ENCODE measurements at places on chromosomes 1 and 21.

GRCh38 chr1:114833421-114833820 is 21.2 kb upstream of the SYCP1 start:
- peak; percentile 35 for DNase-seq

GRCh38 chr1:41409825-41410224 is 48.6 kb downstream of the FOXO6 start:
- DNase-seq, result no peak

DNA sequence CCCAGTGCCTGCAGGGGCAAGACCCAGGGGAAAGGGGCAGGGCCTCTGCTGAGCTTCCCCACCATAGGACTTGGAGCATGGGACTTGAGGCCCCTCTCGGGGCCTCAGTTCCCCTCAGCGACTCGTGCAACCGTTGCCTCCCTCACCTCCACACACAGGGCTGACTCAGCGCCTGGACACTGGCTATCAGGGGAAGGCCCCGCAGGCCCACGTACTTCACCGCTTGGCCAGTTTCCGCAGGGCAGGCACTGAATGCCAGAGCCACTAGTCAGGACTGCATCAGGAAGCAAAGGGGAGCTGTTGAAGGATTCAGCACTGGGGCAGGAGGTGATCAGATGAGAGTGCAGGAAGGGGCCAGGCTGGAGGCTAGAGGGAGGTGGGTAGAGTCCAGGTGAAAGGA is 15.5 kb upstream of the FAM131C start:
- peak; percentile 63 for DNase-seq

DNA sequence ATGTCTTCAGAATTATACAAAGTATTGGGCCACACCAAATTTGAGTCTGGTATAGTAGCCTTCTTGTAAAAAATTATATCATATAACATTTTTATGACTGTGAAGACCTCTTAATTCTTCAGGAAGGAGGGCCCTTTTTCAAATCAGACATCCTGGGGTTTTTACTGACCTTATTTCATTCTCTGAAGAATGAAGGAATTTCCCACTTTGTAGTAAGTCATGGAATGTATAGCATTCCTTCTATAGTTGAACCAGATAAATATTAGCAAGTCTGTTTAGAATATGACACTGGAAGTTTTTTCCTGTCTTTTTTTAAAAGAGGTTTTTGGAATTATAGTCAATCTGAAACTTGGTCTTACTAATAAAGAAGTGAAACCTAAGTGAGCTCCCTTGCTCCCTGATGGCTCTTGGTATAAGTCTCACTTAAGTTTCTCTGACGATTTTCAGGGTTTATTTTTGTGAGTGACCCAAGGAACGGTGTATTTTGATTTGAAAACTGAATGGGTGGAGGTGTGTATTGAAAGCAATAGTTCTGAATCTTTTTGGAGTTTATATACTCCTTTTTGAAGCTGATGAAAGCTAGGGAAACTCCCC is 23.7 kb downstream of the SNX27 start:
- DNase-seq, result no peak

GRCh38 chr21:42784276-42784675 is 95.1 kb downstream of the WDR4 start:
- no peak for DNase-seq

DNA sequence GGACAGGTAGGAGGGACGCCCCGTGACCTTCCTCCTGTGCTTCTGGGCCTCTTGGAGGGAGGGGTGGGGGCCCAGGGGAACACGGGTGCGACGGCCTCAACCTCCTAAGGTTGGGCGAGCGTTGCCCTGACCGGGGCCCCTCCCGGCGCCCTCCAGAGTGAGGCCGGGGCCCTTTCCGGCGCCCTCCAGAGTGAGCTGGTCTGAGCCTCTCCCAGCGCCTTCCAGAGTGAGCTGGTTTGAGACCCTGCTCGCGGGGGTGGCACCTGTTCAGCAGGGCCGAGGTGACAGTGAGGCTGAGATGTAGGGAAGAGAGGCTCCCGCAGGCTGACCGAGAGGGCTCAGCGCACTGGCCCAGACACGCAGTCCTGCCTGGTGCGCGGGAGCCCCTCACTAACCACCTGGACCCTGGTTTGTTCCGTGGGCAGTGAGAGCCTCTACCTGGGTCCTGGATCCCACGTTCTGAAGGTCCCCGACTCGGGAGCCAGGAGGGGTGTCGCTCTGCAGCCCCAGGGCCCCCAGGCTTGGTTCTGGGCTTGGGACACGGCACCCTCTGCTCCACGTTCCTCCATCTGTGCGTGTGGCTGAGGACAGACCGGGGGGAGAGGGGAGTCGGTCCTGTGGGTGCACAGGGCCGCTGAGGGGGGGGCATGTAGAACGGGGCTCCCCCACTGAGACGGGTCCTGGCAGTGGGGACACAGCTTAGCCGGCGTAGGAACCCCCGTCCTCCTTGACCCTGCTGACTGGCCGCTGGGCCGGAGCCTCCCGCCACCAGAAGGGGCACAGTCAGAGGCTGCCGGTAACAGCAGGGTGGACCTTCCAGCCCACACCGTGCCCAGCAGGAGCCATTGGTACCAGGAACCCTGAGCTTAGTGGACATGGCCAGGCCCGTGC is 1.4 kb downstream of the COL6A1 start:
- DNase-seq, result no peak

DNA sequence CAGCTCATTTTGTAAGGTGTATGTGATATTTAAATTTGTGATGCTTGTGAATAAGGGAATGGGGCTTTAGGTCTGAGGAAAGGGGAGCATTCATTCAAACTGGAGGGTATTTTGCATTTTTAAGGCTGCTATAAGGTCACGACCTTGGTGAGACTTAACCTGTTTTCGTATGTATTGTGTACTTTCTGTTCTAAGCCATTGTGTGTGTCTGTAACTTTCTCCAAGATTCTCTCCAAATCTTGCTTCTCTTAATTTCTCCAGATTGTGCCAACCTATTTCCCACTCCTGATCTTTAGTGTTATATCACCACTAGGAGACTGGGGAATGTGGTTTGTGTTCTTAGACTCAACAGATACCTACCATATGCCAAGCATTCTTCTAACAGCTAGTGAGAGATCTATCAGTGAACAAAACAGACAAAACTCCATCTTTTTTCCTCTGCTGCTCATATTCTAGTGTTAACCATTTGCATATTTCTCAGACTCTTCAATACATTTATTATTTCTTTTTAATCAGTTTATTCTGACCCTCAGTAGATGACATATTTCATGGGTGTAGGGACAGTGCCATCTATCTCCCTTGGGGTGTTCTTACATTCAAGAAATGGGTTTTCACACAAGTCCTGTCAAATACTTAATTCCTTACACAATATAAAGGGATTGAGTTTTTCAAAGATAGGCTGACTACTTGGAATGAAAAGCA is 27.5 kb downstream of the ATP1B1 start:
- DNase-seq, result peak; percentile 21

GRCh38 chr1:14787604-14788003 is 189.1 kb downstream of the KAZN start:
- DNase-seq, result no peak

DNA sequence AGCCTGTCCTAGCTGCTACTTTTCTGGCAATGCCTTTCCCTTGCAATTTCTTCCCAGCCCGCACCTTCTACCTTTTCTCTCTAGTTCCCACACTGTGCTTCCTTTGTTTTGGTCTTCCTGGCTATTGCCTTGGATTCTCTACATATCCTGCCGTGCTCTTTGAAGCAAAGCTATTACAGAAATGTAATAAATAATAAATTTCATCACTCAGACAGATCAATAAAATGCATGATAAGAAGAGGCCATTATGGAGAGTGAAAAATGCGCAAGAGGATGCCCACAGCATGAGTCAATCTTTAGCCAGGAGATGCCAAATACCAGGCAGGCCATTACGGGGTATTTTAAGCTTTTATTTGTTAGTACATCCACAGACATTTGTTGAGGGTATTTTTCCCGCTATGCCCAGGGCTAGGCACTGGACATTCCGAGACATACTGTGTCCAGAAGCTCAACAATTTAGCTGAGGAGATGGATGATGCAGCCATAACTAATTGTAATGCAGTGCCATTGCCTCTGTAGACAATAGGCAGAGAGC is 163.6 kb downstream of the ST6GALNAC3 start:
- no peak for DNase-seq

DNA sequence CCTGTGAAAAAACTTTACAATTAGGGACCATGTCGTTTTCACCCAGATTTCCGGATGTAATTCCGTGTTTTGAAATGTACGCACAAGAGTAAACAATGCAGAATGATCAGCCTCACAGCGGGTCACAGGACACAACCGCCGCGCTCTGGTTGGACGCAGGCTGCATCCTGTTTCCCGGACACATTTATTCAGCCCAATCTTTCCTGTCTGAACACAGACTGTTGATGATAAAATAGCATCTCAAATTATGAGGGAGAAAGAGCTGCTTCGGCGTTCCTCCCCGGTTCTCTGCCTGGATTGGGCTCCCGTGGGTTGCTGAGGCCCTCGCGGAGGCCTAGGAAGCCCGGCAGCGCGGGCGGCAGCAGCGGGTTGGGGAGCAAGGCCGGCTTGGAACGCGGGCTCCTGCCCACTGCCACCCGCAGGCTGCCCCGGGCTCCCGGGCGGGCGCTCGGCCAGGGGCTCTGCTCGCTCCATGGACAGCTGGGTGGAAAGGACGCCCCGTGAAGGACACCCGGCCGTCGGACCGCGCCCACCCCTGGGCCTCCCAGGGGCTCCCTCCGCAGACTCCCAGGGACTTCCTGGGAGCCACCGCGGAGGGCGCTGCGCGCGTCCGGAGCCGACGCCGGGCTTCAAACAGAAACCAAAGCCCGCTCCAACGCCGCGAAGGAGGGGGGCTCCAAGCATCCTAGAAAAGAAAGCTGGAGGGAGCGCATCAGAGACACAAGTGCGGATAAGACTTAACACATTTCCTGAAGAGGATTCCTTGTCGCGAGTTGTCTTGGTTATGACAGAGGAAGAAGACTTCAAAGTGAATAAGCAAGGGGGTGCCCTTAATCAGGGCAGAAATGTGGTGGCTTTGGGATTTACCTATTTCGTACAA is 122.3 kb downstream of the ESRRG start:
- DNase-seq, result peak; percentile 72

- peak; percentile 78 for DNase-seq
Measured at GRCh38 chr1:67717876-67718275, 32.9 kb downstream of the GADD45A start.

DNA sequence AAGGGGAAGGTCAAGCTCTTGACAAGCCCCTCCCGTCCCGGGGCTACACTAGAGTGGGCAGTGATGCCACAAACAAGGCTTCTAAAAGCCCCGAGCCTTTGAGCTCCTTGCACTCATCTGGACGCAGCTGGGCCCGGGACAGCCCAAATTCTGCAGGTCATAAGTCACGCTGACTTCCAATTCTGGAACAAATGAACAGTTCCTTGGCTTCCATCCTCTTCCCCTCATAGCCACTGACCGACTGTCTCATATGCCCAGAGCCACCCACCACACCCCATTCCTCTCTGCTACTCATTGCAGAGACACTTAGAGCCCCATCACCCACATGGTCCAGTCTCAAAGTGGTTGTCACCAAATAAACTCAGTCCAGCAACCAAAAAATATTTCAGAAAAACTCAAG is 32.8 kb upstream of the PRELP start:
- DNase-seq, result no peak

- DNase-seq, result peak; percentile 34
Measured at GRCh38 chr1:175152006-175152652, 40.4 kb downstream of the KIAA0040 start.

- peak; percentile 64 for DNase-seq
Measured at GRCh38 chr21:32131960-32132359, 146.9 kb downstream of the MIS18A start.

DNA sequence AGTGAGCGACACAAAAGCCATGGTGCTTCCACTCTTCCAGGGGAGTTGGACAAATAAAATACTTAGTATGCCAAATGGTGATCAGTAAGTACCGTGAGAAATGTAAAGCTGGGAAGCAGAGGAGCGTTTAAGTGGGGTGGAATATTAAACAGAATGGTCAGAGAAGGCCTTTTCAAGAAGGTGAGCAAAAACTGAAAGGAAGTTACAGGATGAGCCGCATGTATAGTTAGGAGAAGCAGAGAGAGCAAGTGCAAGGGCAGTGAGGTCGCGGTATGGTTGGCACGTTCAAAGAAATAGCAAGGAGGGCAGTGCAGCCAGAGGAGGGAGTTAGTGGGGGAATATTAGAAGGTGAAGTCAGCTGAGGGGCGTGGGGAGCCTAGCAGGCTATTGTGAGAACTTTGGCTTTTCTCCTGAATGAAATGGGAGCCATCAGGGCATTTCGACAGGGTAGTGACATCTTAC is 748 bp upstream of the ATP6V0B start:
- DNase-seq, result peak; percentile 36

DNA sequence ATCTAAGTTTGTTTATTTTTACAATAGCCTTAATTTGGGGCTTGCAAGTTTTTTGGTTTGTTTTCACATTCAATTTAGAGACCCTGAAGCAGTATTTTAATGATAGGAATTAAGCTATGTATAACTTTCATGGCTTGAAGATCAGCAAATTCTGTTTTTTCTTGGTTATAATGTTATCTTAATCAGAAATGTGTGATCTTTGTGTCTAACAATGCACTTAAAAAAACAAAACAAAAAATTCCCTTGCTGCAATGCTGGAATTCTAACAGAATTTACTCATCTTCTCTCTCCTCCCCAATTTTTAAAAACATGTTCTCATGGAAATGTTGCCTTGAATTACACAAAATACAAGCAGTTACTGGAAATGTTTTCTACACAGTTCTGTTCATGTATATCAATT is 113.1 kb downstream of the OLFML2B start:
- DNase-seq, result peak; percentile 19

Measured in fibroblast of mammary gland (primary cell).